ENCODE measurements at places on chromosomes 1 and 21. TPM values are rescaled to one million over a fixed set of nuclear protein-coding genes. Genes with fewer than 3 reads are reported as not detected.

GRCh38 chr1:93811326-93812065 lies 67.5 kb downstream of the DNTTIP2 start:
- no peak for DNase-seq

- no peak for DNase-seq
Observed at GRCh38 chr1:17213782-17214148, 8.8 kb downstream of the PADI1 start.

- DNase-seq, result no peak
Observed at GRCh38 chr21:35871906-35872305, 188.4 kb downstream of the SETD4 start.

DNA sequence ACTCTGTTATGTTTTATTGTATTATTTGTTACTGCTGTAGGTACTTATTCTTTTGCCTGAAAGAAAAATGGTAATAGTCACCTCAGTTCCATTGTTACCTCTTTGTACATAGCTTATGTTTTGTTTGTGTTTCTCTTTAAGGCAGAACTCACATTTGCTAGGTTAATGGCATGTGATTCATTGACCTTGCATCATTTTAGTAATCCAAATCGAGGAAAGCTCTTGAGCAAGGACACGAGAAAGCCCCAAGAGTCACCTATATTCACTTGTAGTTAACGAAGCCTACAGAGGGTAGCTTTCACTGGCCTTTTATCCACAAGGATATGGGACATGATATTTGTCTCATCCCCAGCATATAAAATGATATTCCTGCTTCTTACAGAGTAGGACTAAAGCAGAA lies 1765.2 kb downstream of the NCAM2 start:
- DNase-seq, result no peak

The KRTAP13-2 gene
- total RNA-seq, result not detected

The FAM163A gene
- 10.1 TPM for total RNA-seq

The ADAMTS4 gene
- 6.8 TPM for total RNA-seq
